ENCODE measurements at places on chromosomes 5 and 9. TPM values are rescaled to one million over a fixed set of nuclear protein-coding genes. Genes with fewer than 3 reads are reported as not detected.

Gene SPATA31D4
- total RNA-seq, result not detected

Gene PROB1
- total RNA-seq, result 0.94 TPM

Gene FBXO4
- 16.0 TPM for total RNA-seq

Gene RANBP17
- total RNA-seq, result 95.5 TPM

Gene ADAMTS12
- 0.63 TPM for total RNA-seq

Gene CTXN3
- total RNA-seq, result 0.63 TPM

Gene PRSS3
- not detected for total RNA-seq

Gene IRF1
- total RNA-seq, result 2.5 TPM

Gene RBM18
- total RNA-seq, result 18.8 TPM

Gene PTGES
- total RNA-seq, result 2.5 TPM

Gene GRM6
- 0.63 TPM for total RNA-seq

Gene ALDH1B1
- total RNA-seq, result 10.3 TPM

Gene DIRAS2
- 28.5 TPM for total RNA-seq

Measured in parietal lobe (tissue), 2 donors.